ENCODE measurements at places on chromosomes 11 and 22. TPM values are rescaled to one million over a fixed set of nuclear protein-coding genes. Genes with fewer than 3 reads are reported as not detected.
A peak's percentile ranks its signal among the peaks of the same experiment; 100 is the strongest.

Gene C11orf91
- not detected for total RNA-seq

Gene MUC5AC
- total RNA-seq, result not detected

Gene KRTAP5-2
- total RNA-seq, result not detected

Gene OR4D9
- not detected for total RNA-seq

Gene FAM227A
- total RNA-seq, result 0.40 TPM

Gene LRRC10B
- total RNA-seq, result 0.09 TPM

Gene APOBEC3B
- 32.8 TPM for total RNA-seq

Gene TMEM218
- total RNA-seq, result 14.1 TPM

DNA sequence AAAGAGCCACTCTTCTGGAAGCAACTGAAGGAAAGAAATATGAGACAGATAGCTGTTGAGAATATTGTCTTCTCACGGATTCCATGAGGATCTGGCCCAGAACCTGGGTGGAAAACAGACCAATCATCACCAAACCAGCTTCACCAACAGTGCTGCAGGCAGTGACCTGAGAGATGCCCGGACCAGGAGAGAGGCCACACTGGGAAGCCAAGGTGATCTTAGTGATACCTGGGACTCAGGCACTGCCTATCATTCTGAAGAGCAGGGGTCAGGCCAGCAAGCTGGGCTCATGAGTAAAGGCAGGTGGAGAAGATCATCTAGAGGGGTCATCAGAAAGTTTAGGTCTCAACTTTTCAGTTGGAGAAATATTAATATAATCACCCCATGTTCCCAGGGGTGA is 595.8 kb upstream of the CADM1 start:
- no peak for DNase-seq
- no peak overlapping the region for H3K4me3 ChIP-seq
- H3K36me3 ChIP-seq, result no peaks in the 10 kb centered on the region
- H3K27ac ChIP-seq, result no peak overlapping the region
- no peaks in the 10 kb centered on the region for H3K4me1 ChIP-seq
- no peaks in the 10 kb centered on the region for H3K27me3 ChIP-seq

GRCh38 chr22:28855355-28856094 is 27.8 kb upstream of the ZNRF3 start:
- DNase-seq, result peak; percentile 53
- H3K27me3 ChIP-seq, result peaks cover 21% of the 10 kb centered on the region
- no peak overlapping the region for H3K4me3 ChIP-seq
- no peak overlapping the region for H3K27ac ChIP-seq

GRCh38 chr11:67613313-67613959 is 6.7 kb downstream of the NDUFV1 start:
- H3K4me3 ChIP-seq, result peak overlapping the region; percentile 65
- peaks cover 40% of the 10 kb centered on the region for H3K4me1 ChIP-seq
- peaks cover 9% of the 10 kb centered on the region for H3K27me3 ChIP-seq
- peaks cover 13% of the 10 kb centered on the region for H3K36me3 ChIP-seq

- no peak overlapping the region for H3K4me3 ChIP-seq
- no peak overlapping the region for H3K27ac ChIP-seq
- no peak for DNase-seq
- H3K36me3 ChIP-seq, result peaks cover 42% of the 10 kb centered on the region
- peaks cover 63% of the 10 kb centered on the region for H3K4me1 ChIP-seq
- H3K27me3 ChIP-seq, result no peaks in the 10 kb centered on the region
Measured at GRCh38 chr22:25569983-25570382, 5.5 kb downstream of the GRK3 start.

DNA sequence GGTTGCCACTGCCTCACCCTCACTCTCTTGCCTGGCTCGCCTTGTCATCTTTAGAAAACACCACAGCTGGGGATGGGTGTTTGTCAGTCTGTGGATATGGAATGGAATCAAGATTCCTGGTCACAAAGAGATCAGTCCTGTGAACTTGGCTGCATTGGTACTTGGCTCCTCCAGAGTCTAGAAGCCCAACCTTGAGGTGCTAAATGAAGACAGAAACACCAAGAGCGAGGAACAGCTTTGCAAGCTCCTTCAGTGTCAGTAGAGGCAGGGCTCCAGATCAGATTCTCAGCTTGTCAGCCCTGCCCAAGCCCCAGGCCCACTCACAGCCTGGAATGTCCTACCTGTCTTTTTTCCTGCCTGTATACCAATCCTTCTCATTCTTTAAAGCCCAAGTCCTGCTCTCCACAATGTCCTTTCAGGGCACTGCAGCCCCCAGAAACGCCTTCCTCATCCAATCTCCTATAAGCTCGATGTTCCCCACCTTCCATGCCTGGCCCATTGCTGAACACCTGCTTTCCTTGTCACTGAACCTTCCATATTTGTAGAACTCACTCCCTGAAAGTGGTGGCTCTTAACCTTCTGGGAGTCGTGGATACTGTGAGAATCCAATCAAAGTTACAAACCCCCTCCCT is 188.9 kb downstream of the BCR start:
- H3K27me3 ChIP-seq, result peaks cover 51% of the 10 kb centered on the region
- no peaks in the 10 kb centered on the region for H3K4me1 ChIP-seq
- peak; percentile 16 for DNase-seq
- H3K27ac ChIP-seq, result no peak overlapping the region

DNA sequence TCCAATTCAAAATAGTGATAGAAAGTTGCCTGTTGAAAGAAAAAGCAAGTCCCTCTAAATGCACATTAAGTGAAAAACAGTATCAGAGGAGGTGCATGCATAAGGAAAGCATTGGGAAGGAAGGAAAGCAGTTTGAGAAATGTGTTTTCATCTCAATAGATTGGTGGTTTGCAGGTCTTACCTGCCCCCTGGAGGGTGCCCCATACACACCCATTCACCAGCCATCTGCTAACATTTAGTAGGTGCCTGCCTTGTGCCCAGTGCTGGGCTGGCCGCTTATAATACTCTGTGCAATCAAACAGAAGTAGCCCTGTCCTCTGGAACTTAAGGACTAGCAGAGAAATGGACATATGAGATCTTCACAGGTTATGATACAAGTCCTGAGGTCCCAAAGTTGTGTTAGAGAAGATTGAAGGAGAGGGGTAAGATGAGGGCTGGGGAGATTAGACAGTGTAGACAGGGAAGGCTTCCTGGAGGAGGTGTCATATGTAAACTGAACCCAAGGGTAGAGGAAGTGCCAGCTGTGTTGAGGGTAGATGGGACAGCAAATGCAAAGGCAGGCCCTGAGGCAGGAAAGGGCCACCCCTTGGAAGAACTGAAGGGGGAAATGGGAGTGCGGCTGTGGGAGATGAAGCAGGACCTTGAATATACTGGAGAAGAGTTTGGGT is 184.2 kb downstream of the MN1 start:
- no peak for DNase-seq
- no peaks in the 10 kb centered on the region for H3K4me1 ChIP-seq
- no peak overlapping the region for H3K4me3 ChIP-seq
- no peaks in the 10 kb centered on the region for H3K36me3 ChIP-seq
- no peak overlapping the region for H3K27ac ChIP-seq
- peaks cover 22% of the 10 kb centered on the region for H3K27me3 ChIP-seq

DNA sequence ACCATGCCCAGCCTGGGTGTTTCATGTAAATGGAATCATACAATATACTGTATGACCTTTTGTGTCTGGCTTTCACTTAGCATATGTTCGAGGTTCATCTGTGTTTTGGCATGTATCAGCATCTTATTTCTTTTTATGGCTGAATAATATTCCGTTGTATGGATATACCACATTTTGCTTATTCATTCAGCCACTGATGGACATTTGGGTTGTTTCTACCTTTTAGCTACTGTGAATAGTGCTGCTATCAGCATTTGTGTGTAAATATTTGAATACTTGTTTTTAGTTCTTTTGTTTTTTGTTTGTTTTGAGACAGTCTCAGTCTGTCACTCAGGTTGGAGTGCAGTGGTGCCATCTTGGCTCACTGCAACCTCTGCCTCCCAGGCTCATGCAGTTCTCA is 35.7 kb downstream of the KDM2A start:
- H3K27ac ChIP-seq, result no peak overlapping the region
- peaks cover 19% of the 10 kb centered on the region for H3K36me3 ChIP-seq
- DNase-seq, result no peak
- H3K27me3 ChIP-seq, result no peaks in the 10 kb centered on the region
- no peak overlapping the region for H3K4me3 ChIP-seq
- no peaks in the 10 kb centered on the region for H3K4me1 ChIP-seq

- H3K4me3 ChIP-seq, result no peak overlapping the region
- no peaks in the 10 kb centered on the region for H3K27me3 ChIP-seq
- peak overlapping the region; percentile 45 for H3K27ac ChIP-seq
- DNase-seq, result no peak
- peaks cover 26% of the 10 kb centered on the region for H3K4me1 ChIP-seq
- H3K36me3 ChIP-seq, result peaks cover 2% of the 10 kb centered on the region
Measured at GRCh38 chr11:3911908-3912505, 56.5 kb downstream of the STIM1 start.

DNA sequence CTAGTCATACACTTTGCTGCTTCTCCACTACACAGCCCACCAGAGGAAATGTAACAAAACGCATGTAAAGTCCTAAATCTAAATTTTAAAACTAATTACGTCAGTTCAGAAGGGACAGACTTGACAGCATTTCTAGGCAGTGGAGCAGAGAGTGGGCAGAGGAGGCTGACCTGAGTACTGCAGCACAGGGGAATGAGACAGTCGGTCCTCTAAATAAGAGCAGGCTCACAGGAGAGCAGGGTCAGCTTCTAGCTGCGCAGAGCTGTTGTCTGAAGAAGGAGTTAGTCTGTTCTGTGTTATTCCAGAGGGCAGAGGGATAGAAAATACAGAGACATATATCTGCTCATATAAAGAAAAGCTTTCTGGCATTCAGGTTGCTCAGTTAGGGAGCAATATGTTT is 40.3 kb downstream of the JHY start:
- no peaks in the 10 kb centered on the region for H3K27me3 ChIP-seq
- no peaks in the 10 kb centered on the region for H3K4me1 ChIP-seq
- no peak overlapping the region for H3K4me3 ChIP-seq
- H3K36me3 ChIP-seq, result no peaks in the 10 kb centered on the region
- H3K27ac ChIP-seq, result no peak overlapping the region
- no peak for DNase-seq

GRCh38 chr11:69646493-69647389 is 5.8 kb downstream of the CCND1 start:
- DNase-seq, result no peak
- H3K36me3 ChIP-seq, result no peaks in the 10 kb centered on the region
- H3K27ac ChIP-seq, result no peak overlapping the region

DNA sequence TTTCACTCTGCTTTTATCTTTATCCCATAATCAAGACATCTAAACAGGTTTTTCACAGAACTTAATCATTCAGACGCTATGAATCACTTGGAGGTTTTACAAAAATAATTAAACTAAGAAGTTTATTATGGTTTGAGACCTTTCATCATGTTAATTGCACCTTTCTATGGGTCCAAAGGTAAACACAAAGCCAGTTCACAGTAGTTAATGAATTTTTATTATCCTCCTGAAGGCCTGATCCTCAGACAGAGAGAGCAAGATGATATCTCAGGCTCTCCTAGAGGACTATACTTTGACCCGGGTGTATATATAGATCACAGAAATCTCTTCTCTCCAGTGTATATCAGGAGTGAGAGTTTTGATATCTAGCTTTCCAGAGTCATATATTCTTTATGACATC is 1044.3 kb upstream of the RAG2 start:
- H3K4me1 ChIP-seq, result no peaks in the 10 kb centered on the region
- no peaks in the 10 kb centered on the region for H3K36me3 ChIP-seq
- no peaks in the 10 kb centered on the region for H3K27me3 ChIP-seq
- DNase-seq, result no peak
- no peak overlapping the region for H3K4me3 ChIP-seq

- no peak overlapping the region for H3K27ac ChIP-seq
- no peak overlapping the region for H3K4me3 ChIP-seq
- H3K4me1 ChIP-seq, result no peaks in the 10 kb centered on the region
- DNase-seq, result no peak
- H3K36me3 ChIP-seq, result peaks cover 4% of the 10 kb centered on the region
Measured at GRCh38 chr22:48572951-48573350, 1254.7 kb downstream of the BRD1 start.

DNA sequence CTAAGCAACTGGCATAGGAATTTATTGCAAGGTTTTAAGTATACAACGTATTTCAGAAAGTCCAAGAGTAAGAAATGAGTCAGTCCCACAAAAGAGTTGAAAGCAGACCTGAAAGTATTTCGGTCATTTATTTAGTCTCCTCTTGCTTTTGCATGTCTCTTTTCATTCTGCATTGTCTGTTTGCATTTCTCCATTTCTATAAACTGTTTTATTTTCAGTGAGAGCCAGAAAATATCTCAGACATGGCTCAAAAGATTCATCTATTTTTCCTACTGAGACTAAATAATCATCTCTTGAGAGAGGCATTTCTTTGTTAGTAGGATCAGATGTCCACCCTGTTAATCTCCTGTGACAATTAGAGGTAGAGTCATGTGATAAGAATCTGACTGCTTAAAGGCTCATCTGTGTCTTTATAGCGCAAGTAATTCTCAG is 219.1 kb upstream of the CCDC179 start:
- DNase-seq, result no peak
- no peak overlapping the region for H3K4me3 ChIP-seq
- no peak overlapping the region for H3K27ac ChIP-seq
- H3K4me1 ChIP-seq, result no peaks in the 10 kb centered on the region
- H3K27me3 ChIP-seq, result no peaks in the 10 kb centered on the region
- H3K36me3 ChIP-seq, result no peaks in the 10 kb centered on the region

DNA sequence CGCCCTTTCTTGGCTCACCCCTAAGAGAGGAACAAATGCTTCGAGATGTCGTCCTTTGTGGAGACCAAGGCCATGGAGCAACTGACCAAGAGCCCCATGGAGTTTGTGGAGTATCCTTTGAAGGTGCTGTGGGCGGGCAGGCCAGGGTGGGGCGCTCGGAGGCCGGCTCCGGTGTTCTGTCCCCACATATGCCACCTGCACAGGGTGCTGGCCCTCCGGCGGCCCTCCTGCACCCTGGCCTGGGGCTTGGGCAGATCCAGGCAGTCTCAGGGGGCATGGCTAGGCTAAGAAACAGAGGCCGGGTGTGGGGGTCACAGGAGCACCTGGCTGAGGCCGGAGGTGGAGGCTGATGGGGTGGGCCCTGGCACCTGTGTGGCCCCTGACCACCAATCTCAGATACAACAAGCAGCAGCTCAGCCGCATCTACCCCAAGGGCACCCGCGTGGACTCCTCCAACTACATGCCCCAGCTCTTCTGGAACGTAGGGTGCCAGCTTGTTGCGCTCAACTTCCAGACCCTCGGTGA is 10.3 kb downstream of the PLCB3 start:
- no peaks in the 10 kb centered on the region for H3K27me3 ChIP-seq
- DNase-seq, result no peak
- H3K4me3 ChIP-seq, result no peak overlapping the region
- no peak overlapping the region for H3K27ac ChIP-seq

GRCh38 chr11:110830344-110830743 is 118.1 kb upstream of the ARHGAP20 start:
- no peak for DNase-seq
- H3K4me3 ChIP-seq, result no peak overlapping the region
- H3K4me1 ChIP-seq, result no peaks in the 10 kb centered on the region
- no peaks in the 10 kb centered on the region for H3K36me3 ChIP-seq
- H3K27me3 ChIP-seq, result peaks cover 17% of the 10 kb centered on the region
- H3K27ac ChIP-seq, result no peak overlapping the region

- peak overlapping the region; percentile 84 for H3K4me3 ChIP-seq
- H3K36me3 ChIP-seq, result no peaks in the 10 kb centered on the region
- peaks cover 17% of the 10 kb centered on the region for H3K4me1 ChIP-seq
- H3K27me3 ChIP-seq, result no peaks in the 10 kb centered on the region
- DNase-seq, result no peak
Measured at GRCh38 chr22:50313600-50313999, 6.2 kb upstream of the PLXNB2 start.

GRCh38 chr22:40436505-40437431 is 66.4 kb downstream of the SGSM3 start:
- H3K27me3 ChIP-seq, result no peaks in the 10 kb centered on the region
- H3K4me1 ChIP-seq, result peaks cover 48% of the 10 kb centered on the region
- H3K27ac ChIP-seq, result peak overlapping the region; percentile 81
- H3K36me3 ChIP-seq, result peaks cover 16% of the 10 kb centered on the region
- peak overlapping the region; percentile 10 for H3K4me3 ChIP-seq

Measured in activated CD8-positive, alpha-beta memory T cell treated with anti-CD3 and anti-CD28 coated beads, Interleukin-2, amount 10 ng/mL, durations not matched to agents 7 days and 5 days (primary cell).